ENCODE measurements at places on chromosomes 5 and 9.
A peak's percentile ranks its signal among the peaks of the same experiment; 100 is the strongest.

DNA sequence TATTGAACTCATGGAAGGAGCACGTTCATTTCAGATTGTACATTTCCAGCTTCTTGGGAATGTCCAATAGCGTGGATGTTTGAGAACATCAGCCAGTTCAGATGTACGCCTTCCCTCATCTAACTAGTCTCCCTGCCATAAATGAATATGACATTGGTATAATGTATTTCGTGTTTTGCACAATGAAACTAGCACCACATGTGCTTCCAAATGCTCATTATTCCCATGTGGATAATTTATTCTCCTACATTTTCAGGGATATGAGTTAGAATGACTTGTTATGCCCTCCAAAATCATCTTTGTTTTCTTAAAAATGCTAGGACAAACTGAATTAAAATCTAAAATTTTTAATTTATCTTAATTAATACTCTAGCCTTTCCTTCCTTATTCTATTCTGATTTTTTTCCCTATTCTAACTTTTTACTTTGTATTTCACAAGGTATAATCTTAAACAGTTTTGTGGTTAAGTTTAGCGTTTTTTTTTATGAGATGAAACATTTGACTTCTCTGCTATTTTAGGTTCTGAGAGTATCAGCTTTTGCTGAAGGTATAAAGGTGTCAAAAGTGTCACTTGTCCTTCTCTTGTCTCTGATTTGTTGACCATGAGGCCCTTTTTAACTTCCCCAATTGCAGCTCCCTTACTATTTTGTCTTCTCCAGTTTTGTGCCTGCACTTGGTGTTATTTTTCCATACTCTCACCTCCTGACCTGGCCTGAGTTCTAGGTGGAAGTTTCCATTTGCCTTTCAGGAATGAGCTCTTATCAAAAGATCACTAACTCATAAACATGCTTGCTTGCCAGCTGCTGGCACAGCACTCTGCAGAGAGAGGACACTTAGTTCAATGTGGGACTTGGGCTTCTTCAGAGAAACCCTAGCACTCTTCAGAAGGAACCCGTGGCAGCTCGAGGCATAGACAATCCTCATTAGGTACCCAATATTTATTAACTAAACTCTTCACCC lies 106.8 kb downstream of the FRMD3 start:
- no peak for DNase-seq

DNA sequence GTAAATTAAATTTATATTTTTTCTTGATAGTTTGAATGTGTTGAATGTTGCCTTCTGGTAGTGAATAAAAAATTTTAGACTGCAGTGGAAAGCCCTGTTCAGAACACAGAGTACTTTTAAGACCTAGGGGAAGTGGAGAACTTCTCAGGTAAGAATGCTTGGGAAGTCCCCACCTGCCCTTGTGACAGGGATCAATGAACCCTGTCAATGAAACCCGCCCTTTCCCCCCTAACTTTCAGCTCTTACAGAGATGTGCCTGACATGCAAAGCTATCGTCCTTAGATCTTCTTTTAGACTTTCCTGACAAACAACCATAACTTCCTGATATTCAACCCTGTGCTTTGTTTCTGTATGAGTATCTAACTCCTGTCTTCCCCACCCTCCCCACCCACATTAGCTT lies 562.7 kb downstream of the TLE4 start:
- DNase-seq = no peak

- no peak for DNase-seq
Observed at GRCh38 chr9:37220971-37221370, 100.6 kb downstream of the ZCCHC7 start.

DNA sequence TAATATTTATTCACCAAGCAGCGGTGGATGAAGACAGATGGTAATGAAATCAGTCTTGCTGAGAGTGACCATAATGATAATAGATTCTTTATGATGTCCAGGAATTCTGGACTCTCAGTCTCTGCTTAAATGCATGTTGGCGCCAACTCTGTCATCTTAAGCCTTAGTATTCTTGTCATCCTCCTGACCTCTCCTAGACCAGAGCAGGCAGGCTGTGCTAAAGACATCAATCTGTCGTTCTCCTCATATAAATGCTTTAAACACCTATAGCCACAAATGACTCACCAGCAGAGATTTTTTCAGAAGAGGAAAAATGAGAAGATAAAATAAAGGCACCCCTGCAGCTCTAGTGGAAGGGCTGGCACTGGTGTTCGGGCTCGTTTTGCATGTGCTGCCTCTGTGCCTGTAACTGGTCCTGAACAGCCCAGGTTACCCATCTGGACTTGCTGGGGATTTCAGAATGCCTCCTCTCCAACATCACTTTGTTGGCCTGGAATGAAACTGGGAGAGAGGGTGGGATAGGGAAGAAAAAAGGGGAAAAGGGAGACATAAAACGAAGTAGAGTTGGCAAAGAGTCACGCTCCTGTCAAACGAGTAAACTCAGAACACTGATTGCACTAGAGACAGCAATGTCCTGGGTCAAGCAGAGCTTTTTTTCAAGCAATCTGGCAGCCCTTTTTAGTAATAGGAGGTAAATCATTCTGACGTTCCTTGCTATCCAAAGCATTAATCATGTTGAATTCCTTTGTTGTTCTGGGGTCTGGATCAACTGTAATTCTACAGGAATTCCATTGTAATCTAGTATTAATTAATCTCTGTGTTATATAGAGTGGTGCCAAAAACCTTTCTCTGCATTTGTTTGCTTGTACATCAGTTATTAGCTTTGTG lies 195.5 kb upstream of the CLINT1 start:
- DNase-seq = no peak

DNA sequence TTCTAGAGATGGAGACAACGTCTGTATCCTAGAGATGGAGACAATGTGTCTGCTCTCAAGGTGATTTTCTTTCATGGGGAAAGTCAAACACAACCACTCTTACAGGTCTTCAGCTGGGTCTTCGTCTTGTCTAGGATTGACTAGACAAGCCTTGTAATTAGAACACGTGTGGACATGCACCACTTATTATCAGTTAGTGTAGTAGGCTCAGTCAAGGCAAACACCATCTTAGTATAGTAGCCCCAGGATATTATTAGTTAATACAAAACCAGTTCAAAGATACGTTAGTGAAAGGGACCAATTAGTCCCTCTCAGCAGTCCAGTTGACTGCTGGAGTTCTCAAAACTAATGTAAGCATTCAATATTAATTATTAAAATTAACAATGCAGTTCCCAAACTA lies 15.1 kb upstream of the CCL28 start:
- DNase-seq = no peak

DNA sequence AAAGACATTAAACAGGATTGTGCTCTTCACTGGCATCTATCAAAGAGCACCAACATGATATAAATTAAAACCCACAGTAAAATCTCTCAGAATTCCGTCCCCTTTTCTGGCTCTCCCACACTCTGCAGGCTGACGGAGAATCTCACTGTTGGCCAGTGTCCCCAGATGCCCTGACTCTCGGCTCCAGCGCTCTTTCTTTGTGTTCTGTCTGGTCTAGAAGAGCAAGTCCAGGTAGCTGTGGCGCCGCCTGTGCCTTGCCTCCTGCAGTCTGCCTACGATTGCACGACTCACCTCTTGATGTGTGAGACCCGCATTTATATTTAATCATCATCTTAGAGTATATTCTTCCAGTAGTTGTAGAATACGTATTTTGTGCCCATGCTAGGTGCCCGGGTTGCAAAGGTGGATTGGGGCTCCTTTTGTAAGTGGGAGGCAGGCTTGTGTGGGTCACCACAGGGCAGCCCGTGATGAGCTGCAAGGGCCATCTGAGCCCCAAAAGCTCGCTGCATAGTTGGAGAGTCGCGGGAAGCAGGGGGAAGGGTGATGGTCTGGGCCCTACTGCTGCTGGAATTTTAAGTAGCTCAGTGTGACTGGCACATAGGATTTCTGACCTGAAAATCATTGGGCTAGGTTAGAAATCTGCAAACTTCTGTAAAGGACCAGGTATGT lies 55.6 kb downstream of the EHMT1 start:
- DNase-seq = no peak

DNA sequence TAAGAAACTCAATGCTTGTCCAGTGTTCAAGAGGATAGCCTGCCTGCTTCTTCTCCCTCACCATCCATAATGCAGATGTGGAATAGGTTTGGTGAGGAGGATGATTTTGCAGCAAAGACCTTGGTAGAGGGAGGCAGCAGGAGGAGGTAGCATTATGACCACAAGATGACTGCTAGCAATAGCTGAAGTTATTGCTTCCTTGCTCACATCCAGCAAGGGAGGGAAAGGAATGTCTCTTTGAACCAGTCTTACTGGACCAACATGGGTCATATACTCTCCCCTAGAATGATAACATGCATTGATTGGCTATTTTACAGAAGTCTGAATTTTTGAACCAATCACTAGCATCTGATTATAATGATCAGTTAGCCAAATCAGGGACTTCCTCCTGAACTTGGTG lies 607.6 kb downstream of the EBF1 start:
- no peak for DNase-seq

DNA sequence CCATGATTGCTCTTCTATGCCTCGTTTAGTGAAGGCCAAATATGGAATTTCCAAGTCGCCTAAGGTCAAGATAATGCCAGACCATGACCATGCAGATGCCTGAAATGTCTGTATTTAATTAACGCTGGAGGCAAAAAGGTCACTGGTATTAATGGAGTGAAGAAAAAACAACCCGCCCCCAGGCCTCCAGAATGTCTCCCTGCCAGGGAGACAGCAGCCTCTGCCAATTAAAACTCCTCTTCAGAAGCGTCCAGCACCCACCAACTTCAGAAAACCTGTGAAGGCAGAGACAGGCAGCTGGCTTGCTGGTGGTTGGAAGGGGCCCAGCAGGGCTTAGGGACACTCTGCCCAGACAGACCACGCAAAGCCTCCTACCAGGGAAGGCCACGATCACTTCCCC lies 94.4 kb downstream of the VAV2 start:
- no peak for DNase-seq

DNA sequence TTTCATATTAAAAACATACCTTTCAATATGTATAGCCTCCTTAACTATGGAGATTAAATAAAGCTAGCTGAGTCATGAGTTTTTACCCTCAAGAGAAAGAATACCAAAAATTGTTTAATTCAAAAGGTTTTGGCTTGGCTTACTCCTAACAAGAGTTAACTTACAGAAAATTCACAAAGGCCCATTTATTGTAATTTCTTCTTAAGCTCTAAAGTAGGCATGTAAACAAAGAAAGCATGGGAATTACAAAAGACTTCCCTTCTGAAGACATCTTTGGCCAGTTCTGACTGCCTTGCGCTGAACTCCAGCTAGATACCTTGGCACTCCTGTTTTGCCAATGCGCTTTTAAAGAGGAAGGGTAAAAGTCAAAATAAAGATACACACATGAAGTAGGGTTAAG lies 28.2 kb downstream of the PUM3 start:
- DNase-seq = no peak

DNA sequence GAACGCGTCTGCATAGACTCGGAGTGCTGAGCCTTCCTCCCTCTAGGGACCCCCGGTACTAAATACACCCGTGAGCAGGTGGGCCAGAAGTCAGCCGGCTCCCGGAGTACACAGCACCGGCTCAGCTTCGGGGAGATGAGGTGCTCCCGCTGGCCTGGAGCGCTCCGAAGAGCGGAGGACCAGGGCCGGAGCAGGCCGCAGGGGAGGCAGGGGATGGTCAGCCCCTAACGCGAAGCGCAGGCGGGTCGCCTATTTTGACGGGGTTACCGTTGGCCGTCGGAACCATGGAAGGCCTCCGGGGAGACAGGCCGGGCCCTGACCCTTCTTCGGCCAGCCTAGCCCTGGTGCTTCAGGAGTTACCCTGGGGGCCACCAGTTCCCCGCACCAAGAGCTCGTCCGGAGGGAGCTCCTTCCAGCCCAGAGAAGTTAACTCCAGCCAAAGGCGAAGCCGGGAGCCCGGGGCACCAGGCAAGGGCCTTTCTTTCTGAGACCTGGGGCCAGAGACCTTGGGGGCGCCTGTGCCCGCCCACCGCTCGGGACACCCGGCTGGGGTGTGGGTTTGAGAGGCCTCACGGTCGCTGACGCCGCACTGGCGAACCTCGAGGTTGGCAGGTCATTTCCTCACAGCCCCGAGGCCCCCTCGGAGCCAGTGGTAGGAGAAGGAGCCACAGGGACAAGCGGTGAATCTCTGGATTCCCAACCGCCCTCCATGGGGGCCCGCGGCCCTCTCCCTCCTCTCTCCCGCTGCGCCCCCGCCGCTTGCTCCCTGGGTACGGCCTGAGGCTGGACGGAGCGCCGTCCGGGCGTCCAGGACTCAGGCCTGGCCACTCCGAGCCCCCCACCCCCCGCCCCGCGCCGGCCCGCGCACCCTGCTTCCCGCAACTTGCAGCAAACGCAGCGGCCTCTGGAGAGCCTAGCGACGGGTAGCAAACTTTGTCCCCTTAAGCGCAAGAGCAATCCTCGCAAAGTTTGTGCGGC lies 3.4 kb upstream of the IRX4 start:
- DNase-seq = no peak

DNA sequence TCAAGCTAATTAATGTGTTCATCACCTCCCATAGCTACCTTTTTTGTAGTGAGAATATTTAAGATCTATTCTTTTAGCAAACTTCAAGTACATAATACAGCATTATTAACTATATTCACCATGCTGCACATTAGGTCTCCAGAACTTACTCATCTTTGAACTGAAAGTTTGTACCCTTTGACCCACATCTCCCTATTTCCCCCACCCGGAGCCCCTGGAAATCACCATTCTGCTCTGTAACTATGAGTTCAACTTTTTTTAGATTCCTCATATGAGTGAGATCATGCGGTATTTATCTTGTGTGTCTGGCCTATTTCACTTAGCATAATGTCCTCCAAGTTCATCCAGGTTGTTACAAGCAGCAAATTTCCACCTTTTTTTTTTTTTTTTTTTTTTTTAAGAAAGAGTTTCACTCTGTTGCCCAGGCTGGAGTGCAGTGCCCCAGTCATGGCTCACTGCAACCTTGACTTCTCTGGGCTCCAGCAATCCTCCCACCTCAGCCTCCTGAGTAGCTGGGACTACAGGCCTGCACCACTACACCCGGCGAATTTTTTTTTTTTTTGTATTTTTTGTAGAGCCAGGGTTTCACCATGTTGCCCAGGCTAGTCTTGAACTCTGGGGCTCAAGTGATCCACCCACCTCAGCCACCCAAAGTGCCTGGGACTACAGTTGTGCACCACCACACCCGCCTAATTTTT lies 100.4 kb upstream of the SAP30L start:
- DNase-seq = no peak

DNA sequence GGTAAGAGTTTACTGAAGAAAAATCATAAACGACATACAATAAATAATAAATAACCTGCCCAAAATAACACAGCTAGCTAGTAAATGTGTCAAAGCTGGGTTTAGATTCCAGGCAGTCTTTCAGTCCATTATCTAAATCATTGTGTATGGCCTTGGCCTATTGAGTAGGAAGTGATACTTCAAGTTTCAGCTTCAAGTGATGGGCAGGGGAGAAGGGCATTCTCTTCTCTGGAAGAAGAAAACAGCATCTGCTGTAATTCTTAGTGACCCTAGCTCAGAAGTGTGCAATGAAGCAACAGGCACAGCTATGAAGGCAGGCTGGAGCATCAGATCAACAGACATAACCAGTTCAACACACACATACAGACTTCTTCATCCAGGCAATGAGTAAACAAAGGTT lies 42.5 kb downstream of the FNIP1 start:
- no peak for DNase-seq

- no peak for DNase-seq
Observed at GRCh38 chr9:73135394-73135793, 16.3 kb upstream of the ANXA1 start.

- DNase-seq = no peak
Observed at GRCh38 chr9:129934041-129934591, 98.9 kb downstream of the USP20 start.

- peak; percentile 14 for DNase-seq
Observed at GRCh38 chr5:81398741-81399140, 4.8 kb upstream of the ACOT12 start.

Data from NB4 (cell line).